ENCODE measurements at places on chromosomes 12 and 14.

- no peak for DNase-seq
Measured at GRCh38 chr14:52029881-52030280, 39.0 kb downstream of the NID2 start.

DNA sequence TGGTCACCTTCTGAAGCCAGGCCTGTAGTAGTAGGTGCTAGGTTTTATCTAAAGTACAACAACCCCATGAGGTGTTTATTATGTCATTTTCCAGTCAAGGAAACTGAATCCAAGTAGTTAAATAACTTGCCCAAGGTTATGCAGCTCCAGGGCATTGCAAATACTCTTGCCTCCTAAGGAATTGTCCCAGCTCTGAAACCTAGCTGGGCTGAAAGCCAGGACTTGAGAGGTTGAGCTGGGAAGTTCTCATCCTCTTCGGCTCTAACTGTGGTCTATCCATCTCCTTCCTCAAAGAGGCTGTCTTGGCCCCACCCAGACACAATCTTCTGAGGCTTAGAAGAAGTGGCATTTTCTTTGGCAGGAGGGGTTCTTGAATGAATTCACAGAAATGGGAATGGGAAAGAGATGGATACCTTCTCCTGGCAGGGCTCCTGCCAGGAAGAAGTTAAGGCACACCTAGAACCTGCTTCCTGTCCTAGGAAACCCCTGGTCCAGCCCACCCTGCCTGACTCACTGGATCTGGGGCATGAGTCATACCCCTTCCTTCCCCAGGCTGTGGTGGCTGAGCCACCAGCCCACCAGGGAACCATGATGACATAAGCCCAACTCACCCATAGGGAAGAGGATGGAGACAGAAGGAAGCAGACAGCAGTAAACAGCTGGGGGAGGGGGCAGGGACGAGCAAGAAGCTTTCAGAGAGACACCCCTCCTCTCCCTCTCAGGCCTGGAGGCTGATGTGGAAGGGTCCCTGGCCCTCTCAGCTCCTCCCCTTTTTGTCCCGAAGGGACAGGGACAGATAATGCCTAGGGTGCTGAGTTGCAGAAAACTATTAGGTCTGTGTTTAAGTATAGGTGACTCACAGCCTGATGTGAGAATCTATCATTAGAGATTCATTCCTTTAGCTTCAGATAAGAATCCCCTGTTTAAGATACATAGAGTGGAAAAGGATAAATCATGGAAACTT is 2.1 kb upstream of the PLEK2 start:
- DNase-seq, result peak; percentile 35

GRCh38 chr12:46209170-46209569 is 59.7 kb downstream of the SLC38A1 start:
- no peak for DNase-seq

DNA sequence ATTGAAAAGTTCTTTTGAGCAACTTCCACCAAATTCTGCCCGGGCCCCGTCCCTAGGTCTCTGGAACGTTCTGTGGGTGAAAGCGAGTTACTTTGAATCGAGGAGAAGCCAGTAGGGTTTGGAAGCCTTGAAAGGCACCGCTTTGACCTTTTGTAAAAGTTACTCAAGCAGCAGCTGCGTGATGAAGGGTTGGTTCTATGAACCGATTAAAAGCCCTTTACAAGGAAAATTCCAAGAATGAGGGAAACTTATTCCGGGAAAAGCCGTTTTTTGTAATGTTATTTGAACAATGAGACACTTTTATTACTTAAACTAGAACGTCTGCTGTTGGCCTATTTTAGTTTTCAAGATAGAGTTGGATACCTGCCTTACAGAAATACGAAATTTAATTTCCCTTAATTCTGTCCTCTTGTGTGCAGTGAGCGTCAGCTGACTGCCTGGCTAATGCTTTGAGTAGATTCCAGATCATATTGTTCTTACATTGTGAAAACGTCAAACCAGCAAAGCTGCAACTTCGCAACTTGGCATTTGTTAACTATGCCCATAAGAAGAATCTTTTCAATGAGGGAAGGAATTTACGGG is 906 bp downstream of the LARP4 start:
- DNase-seq, result no peak

DNA sequence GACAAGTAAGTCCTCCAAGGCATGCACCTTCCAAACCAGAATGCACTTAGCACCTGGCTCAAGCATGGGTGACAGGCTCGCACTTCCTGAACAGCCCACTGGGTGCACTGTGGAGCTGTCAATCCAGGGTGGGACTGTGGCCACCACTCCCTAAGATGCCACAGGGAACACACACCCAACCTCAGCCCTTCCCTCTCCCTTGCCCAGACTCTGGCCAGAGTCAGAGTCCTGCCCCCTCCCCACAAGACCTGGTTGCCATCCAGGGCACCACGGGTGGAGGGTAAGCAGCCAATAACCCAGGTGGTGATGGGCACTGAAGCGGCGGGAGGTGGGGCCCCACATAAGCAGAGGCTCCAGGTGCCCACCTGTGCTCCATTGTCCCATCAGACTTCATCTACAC is 160.6 kb downstream of the MYRFL start:
- no peak for DNase-seq

- no peak for DNase-seq
Measured at GRCh38 chr14:61563880-61564617, 131.3 kb upstream of the HIF1A start.

DNA sequence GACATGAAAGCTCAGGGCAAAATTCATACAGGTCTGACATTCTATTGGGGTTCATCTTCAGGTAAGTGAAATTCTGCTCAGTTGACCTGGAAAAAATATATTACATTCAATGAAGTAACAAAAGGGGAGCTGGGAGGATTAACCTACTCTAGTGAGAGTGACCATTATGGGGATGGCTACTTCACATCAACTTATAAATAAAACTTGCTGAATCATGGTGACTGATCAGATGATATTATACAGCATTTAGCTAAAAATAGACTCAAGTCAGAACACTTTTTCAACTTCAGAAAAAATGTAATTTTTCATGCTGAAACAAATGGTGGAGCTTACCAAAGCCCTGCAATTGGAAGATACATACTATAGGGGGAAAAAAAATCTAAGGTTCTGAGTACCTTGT is 800.2 kb downstream of the FSCB start:
- DNase-seq, result no peak

DNA sequence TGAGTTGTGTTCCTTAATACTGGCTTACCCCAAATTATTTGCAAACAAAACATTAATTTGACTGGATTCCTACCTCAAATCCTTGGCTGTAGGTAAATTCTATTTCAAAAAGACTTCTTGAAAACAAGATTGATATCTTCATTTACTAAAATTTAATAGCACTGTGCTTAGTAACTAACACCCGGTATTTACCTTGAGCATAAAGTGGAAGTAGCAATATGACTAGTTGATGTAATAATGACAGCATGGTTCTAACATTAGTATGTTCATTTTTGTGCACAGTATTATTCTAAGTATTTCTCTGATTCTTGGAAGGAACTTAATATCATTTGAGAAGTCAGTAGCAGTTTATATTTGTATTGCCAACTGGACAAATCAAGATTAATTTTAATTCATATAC is 96.8 kb downstream of the PPHLN1 start:
- DNase-seq, result no peak

GRCh38 chr14:54369343-54369742 is 27.5 kb upstream of the CDKN3 start:
- no peak for DNase-seq

Measured in naive thymus-derived CD4-positive, alpha-beta T cell (primary cell).